ENCODE measurements at places on chromosomes 16 and 17.

DNA sequence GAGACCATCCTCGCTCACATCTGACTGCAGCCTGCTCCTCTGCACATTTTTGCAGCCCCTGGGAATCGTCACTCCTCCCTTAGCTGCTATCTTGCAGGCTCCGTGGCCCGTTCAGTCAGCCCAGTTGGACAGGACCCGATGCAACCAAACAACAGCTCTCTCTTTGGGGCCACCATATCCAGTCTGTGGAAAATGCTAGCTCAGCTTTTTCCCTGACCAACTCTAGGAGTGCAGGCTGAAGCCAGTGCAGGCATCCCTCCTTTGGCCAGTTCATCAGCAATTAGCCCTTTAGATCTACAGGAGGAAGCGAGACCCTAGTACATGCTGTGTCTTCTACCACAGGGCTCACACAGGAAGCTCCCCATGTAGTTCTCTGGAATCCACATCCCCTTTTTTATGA lies 182.1 kb downstream of the HS3ST3A1 start:
- DNase-seq: no peak

- DNase-seq: no peak
Observed at GRCh38 chr16:59030923-59031485, 296.9 kb upstream of the GOT2 start.

DNA sequence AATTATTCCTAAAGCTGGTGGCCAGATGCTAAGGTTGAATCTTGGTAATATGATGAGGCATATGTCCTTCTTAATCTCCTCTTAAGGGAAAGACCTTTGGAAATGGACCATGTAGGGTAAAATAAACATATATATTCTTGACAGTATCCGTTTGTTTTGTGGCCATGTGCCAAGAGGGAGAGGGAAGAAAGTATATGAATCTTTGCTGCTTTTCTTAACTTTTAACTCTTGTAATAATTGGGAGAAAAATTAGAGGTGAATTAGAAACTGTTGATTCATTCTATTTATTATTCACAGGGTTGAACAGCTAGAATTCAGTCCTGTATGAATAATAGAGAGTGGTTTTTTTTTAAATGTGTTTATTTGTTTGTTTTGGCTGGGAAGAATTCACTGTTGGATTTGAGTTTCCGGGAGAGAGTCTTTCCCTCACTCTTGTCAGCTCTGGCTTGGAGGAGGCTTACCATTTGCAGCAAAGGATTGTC lies 31.6 kb downstream of the AATF start:
- DNase-seq: no peak

DNA sequence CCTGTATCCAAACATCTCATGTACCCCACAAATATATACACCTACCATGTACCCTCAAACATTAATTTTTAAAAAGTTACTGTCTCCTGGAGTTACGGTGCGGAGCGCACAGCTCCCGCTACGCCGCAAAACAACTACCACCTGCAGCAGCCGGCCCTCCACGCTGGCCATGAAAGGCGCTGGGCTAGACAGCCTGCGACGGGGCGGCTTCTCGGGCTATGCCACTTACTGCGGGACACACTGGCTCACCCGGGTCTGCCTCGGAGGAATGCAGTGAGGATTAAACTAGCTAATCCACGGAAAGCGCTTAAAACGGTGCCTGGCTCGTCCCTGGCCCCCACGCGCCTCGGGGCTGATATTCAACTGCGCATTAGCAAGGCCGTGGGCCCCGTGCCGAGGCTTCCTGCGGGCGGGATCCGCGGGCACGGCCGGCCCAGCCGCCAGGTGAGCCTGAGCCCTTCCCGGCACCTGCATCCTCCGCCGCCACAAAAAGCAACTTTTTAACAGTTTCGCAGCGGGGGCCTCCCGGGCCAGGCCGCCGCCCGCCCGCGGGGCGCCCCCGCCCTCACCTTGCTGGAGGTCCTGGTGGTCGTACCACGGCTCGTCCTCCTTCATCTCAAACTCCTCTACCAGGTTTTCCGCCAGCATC lies 633 bp downstream of the CDR2 start:
- no peak for DNase-seq

DNA sequence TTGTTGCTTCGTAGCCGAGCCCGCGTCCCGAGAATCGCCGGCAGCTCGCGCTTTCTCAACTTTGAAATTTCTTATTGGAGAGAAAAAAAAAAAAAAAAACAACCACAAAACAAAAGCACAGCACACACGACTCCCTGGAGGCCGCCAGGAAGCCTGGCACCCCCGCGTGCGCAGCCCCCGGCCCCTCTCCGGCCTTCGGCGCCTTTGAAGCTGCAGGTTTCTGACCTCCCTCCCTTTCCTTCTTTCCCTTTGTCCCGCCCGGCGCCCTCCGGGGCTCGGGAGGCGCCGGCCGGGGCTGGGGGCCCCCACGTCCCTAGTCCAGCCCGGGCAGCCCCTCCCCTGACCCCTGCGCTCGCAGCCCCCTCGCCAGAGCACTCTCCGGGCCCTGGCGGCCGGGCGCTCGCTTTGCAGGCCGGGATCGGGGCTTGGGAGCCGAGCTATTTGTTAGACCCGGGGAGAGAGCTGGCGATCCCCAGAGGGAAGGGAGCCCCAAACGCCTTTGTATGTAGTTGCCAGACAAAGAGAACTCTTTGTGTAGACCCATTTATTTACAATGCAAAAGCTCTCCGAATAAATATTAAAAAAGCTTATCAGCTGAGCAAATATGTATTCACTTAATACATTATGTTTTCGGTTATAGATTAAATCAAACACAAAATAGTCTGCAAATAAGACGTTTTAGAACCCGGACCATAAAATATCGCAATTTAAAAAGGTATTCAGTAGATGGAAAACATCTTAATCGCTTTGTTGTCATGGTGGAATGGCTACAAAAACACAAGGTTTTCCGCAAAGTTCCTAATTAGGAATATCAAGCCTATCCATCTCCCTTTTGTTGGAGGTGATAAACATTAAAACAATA lies 2.3 kb downstream of the BAHCC1 start:
- no peak for DNase-seq

GRCh38 chr16:63983401-63983800 lies 1138.5 kb downstream of the CDH11 start:
- no peak for DNase-seq

DNA sequence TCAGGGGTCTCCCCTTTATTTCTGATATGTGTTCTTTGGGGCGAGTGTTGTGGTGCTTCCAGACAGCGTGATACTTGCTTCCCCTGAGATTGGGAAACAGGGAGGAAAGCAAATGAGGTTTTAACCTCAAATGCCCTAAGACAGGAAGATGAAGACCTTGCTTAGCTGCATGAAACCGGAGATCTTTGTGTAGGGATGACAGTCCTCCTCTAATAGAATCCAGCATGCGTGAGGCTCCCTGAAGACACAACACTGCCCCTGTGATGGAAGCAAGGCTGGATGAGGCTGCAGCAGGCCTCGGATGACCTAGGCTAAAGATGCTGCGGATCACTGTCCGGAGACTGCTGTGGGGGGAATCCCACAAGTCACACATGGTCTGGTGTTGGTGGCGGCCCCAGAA lies 491.0 kb downstream of the CDH13 start:
- DNase-seq: no peak

DNA sequence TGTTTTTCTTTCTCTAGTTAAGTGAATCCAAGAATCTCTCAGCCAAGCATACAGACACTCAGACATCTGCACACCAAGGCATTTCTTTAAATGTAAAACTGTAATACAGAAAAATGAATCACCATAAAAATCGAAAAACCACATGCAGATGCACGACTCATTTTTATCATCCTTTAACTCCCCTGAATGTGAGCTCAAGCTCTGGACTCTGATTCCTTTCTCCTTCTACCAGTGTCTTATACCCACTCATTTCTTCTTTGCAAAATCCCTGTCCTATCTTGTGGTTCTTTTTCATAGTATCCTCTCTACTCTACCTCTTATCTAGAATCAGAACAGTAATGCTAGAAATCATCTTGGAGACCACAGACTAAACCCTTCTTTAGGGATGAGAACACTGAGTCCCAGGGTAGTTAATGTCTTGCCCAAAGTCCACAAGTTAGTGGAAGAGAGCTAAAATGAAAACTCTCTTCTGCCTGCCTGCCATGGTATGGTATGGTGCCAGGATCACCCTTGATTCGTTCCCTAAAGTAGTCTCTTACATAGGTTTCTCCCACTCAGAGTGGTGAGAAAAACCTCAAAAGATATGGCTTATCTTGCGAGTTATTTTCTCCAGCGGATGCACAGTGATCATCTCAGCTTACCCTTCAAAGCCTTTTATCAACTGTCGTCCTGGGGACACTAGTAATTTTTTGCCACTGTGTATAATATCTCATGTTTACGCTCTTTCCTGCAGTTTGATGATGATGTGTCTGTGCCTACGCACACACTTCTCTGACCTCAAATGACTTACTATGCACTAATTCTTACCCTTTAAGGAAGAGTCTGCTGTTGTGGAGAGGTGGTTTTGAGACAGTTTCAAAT lies 30.2 kb downstream of the BRD7 start:
- no peak for DNase-seq

DNA sequence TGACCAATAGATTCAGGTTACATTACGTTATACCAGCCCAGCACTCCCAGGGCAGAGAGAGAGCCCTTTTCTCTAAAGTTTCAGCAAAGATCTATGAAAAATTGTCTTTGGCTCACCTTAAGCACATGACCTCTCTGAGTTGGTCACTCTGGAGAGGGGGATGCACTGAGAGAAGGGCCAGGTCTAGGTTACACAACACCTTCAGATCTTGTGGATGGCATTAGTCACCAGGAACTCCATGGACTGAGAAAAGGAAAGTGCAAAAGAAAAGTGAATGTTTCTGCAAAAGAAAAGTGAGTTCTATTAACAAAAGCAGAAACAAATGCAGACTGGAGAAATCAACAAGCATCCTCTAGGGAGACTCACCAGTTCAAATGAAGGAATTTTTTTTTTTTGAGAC lies 253.3 kb upstream of the SALL1 start:
- DNase-seq: no peak

DNA sequence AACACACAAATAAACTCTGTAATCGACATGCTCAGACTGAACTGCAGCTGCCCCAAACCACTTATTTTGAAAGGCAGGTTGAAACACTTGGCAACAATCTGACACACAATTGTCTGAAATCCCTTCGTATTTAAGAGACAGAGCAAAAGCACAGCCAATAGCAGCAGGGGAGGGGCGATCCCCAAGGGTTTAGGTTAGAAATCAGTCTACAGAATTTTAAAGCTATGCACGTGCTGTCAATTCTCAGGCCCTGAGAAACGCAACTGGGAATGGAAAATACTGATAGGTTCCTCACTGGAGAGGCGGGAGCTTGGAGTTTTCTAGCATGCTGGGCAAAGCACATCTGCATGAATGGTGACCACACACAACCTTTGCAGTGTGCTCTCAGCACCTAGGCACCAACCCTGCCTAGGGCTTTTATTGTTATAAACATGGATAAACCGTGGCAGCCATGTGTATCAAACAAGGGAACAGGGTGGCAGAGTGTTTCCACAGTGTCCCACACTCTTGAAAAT lies 168.0 kb downstream of the AATF start:
- DNase-seq: no peak

GRCh38 chr17:81498953-81499600 lies 13.5 kb downstream of the ACTG1 start:
- DNase-seq: no peak

- no peak for DNase-seq
Observed at GRCh38 chr16:15822957-15823356, 33.9 kb downstream of the MYH11 start.

DNA sequence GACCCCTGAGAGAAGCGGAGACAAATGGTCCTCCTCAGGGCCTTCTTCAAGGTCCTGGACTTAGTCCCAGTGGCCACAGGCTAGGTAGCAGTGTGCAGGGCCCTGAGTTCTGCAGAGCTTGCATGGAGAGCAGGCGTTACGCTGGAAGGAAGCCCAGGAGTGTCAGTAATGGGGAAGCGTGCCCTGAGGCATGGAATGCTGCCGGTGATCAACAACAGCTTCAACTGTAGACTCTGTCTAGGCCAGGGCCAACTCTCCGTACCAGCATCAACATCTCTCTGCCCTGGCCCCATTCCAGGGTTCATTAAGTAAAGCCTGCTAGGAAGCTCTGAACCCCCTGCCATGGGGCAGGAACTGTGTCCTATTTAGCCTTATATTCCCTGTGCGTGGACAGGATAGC lies 568 bp upstream of the TNK1 start:
- no peak for DNase-seq

GRCh38 chr17:10051112-10051511 lies 146.0 kb upstream of the RCVRN start:
- no peak for DNase-seq

DNA sequence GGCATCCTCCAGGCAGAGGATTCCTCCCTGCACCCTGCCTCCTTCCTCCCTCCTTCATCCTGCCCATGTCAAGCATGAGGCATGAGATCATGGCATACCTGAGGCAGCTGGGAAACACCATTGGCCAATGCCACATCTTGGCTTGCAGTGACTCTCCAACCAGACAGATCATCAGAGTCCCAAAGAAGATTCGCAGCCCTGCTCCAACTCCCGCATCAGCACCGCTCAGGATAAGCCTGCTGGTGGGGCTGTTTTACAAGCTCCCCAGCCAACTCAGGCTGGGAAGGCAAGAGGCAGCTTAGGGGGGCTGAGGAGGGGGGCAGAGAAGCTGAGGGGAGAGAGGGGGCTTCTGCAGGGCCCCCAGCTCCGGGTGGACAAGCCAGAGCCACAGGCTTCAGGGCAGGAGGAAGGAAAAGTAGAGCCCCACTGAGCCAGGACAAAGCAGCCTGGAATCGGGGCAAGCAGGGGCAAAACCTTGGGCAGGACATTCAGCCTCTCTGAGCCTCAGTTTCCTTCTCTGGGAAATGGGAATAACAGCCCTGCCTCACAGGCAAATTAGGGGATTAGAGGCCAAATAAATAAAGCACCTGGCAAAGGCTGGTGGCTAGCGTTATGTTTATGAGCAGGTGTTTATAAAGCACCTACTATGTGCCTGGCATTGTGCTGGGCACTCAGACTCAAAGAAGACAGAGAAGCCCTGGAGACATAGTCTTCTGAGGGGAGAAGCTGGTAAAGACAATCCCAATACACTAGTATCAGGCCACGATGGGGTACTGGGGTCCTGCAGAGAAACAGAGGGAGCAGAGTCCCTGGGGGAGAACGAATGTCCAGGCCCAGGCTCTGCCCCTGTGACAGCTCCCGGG lies 88.1 kb downstream of the GOSR1 start:
- no peak for DNase-seq

GRCh38 chr16:53766304-53767016 lies 62.5 kb downstream of the FTO start:
- DNase-seq: no peak

All from activated CD8-positive, alpha-beta memory T cell treated with anti-CD3 and anti-CD28 coated beads for 1 hour (primary cell).